ENCODE measurements at places on chromosomes 6 and 20.

GRCh38 chr6:113092795-113093194, 745.7 kb downstream of the RFPL4B start:
- DNase-seq = no peak

DNA sequence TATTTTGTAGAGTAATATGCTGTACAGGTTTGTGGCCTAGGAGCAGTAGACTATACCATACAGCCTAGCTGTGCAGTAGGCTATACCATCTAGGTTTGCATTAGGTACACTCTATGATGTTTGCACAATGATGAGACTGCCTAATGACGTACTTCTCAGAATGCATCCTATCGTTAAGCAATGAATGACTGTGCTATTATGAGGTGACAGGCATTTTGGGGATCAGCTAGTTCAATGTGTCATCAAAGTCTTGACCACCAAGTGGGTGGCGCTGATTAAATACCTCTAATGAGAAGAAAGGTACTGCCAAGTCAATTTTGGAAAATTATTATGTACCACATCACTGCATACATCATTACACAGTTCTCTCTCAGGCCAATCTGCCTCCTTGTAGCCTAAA, 190.2 kb downstream of the BACH2 start:
- DNase-seq = no peak

DNA sequence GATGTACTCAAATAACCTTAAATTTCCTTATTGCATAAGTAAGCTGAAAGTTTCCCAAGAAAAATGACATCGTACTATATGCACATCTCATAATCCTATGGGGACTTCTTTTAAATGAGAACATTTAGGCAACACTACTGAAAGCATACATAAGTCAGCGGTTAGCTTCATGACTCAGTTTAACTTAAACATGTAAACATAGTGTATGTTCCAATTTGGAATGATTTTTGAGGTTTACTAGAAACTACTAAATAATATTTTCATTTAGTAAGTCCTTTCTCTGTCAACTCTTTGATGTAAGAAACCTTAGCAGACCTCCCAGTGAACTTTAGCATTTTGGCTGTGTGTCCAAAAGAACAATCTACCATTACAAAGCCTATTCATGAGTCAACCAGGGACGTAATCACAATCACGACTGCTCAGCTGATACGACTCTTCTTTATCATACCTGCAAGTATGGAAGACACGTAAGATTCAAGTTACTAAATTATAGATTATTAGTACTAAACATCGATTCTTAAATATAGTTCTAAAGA, 19.3 kb downstream of the HIVEP2 start:
- DNase-seq = no peak

- DNase-seq = no peak
These were observed 127.3 kb upstream of the DTNBP1 start for GRCh38 chr6:15790116-15790515.

GRCh38 chr6:10824819-10825218, 13.5 kb downstream of the MAK start:
- no peak for DNase-seq

DNA sequence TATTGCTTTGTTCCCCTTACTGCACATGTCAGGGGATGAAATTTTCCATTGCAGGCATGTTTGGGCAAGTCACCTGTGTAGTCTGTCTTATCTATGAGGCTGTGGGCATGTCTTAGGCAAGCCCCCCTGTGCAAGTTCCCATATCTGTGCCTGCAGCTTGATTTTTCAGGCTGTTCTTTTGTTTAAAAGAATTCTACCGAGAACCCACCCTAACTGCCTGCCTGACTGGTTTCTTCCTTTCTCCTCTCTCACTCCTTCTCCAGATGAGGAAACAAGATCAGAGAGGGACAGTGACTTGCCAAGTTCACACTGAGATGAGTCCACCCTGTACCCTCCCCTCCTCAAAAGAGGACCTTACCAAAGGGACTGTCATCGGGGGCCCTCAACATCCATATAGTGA, 11.0 kb downstream of the TREML2 start:
- no peak for DNase-seq

GRCh38 chr6:43786664-43787329, 16.8 kb downstream of the VEGFA start:
- no peak for DNase-seq

GRCh38 chr20:44367746-44368145, 12.2 kb downstream of the HNF4A start:
- DNase-seq = no peak
